ENCODE measurements at places on chromosomes 2 and 18. TPM values are rescaled to one million over a fixed set of nuclear protein-coding genes. Genes with fewer than 3 reads are reported as not detected.

Gene LYPD6B
- not detected for total RNA-seq

Gene PLGLB2
- total RNA-seq = 1.9 TPM

Gene SOX11
- total RNA-seq = 3.1 TPM

Gene DYTN
- total RNA-seq = not detected

Gene CFAP210
- total RNA-seq = not detected

Gene RTN4
- total RNA-seq = 198 TPM

Gene GRB14
- 12.5 TPM for total RNA-seq

Gene GCG
- not detected for total RNA-seq

Gene SPC25
- 0.54 TPM for total RNA-seq

Gene IL1RL1
- 9.4 TPM for total RNA-seq

Gene CPS1
- 0.99 TPM for total RNA-seq

Gene SPP2
- total RNA-seq = not detected

Gene DNAH7
- total RNA-seq = 0.99 TPM

Gene ACMSD
- not detected for total RNA-seq

Gene RAB27B
- total RNA-seq = 0.55 TPM

Gene FIGN
- 7.1 TPM for total RNA-seq

Gene PRKRA
- total RNA-seq = 74.6 TPM

Gene SPATA3
- total RNA-seq = not detected
